ENCODE measurements at places on chromosomes 3 and 15.

DNA sequence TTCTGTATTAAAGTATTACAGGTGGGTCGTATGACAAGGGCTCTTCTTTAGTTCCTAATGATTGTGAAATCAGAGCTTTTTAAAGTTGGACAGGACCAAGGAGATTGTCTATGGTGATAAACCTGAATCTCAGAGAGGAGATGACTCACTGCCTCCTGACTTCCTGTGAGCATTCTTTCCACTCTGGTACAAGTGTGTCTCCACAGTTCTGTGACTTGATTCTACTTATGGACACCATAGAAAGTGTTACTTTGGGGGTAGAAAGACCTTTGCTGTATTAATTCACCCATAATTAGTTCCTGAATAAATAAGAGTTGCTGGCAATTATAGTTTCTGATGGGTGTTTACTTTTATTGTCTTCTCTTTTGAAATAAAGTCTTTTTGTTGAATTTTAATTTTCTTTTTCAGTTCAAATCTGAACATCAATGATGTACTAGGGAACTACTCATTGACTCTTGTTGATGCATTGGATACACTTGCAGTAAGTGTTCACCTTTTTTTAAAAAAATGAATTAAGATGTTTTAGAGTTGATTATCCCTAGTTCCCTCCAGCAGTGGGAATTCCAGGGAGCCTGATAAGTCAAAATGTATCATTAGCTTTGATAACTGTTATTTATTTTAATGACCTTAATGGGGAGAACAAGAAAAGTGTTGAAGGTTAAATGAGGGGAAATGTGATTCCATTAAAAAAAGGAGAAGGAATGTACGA lies 7.4 kb downstream of the EDEM1 start:
- DNase-seq, result no peak

DNA sequence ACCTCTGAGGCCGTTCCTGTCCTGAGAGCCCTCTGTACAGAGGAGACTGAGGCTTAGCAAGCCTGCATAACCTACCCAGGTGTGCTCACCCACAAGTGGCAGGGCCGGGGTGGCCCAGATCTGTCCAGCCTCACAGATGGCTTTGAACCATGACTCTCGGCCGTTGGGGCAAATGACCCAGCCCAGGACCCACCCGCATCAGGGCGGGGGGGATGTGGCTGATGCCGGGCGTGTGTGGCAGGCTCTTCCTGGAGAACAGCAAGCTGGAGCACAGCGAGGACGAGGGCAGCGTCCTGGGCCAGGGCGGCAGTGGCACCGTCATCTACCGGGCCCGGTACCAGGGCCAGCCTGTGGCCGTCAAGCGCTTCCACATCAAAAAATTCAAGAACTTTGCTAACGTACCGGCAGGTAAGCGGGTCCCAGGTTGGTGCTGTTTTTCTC lies 133.5 kb downstream of the LRRK1 start:
- no peak for DNase-seq

- DNase-seq, result no peak
Measured at GRCh38 chr3:71916747-71917369, 131.9 kb upstream of the PROK2 start.

DNA sequence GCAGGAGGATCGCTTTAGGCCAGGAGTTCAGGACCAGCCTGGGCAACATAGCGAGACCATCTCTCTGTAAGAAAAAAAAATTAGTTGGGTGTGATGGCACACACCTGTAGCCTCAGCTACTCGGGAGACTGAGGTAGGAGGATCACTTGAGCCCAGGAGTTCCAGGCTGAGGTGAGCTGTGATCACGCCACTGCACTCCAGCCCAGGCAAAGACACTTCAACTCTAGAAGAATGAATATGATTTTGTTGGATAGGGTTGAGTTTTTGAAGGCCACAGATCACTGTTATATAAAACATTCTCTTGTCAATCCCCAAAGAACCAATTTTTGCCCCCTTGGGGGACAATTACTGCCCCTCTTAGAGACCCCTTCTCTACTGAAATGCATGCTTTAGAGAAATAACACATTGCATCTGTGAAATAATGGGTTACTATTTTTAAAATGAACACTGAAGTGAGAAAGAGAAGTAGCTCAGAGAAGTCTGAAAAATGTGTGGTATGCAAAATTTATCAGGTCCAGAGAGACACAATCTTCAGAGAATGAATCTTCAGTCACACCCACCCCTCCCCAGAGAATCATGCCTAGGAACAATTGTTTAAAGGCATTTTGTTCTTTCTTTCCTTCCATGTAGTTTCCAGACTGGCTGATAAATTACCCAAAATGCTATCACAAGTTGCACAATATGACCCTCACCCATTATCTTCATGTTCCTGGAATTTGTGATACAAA lies 42.7 kb downstream of the METTL6 start:
- no peak for DNase-seq

- no peak for DNase-seq
Measured at GRCh38 chr3:16364323-16364722, 99.3 kb downstream of the OXNAD1 start.

GRCh38 chr3:170024581-170024980 lies 13.2 kb upstream of the GPR160 start:
- no peak for DNase-seq

DNA sequence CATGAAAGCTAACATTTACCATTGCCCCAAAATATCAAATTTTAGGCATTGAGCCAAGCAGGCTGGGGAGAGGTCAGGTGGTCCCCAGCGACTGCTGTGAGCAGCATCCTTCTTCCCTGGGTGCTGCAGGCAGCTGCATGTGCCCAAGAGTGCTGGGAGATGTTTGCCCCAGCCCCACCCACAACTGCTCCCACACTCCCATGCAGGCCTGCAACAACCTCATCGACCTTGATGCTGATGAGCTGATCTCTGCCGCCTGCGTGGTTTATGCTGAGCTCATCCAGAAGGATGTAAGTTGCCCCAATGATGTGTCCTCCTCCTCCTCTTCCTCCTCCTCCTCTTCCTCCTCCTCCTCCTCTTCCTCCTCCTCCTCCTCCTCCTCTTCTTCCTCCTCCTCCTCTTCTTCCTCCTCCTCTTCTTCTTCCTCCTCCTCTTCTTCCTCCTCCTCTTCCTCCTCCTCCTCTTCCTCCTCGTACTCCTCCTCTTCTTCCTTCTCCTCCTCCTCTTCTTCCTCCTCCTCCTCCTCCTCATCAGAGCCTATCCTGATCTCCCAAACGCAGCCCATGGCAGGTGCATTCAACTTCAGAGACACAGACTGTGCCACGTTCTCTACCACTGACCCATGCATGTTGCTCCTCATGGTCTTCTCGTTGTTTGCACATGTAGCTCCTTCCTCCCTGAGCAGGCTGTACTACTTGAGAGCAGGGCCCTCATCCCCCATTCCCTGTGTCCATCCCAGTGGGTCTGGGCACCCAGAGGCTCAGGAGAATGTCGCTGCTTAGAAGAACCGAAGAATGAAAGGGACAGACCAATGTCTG lies 15.1 kb downstream of the TBC1D21 start:
- no peak for DNase-seq

GRCh38 chr3:16658004-16658924 lies 53.0 kb upstream of the DAZL start:
- DNase-seq, result no peak

- DNase-seq, result no peak
Measured at GRCh38 chr3:82745544-82745943, 984.1 kb upstream of the GBE1 start.

DNA sequence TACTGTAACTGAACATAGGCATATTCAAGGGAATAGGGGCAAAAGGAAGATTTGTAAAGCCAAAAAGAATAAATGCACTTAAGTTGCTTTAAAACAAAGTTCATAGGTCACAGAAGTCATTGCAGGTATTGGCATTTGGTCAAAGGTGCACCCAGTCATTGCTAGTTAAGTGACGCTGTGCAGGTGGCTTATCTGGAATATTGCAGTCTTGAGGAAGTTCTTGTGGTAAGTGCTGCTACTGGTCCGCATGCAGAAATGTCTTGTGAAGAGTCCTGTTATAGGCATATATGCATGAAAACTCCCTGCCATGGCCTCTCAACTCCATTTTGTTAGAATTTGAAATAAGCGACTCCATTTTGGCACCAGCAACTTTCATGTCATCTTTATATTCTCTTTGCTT lies 293.1 kb downstream of the GBE1 start:
- DNase-seq, result no peak

GRCh38 chr3:122183521-122183892 lies at the start of gene CASR:
Gene CASR, plus strand, starts transcription at chr3:122183668. Its CDS starts 70,522 bp downstream, at chr3:122254190.
- DNase-seq, result no peak

- DNase-seq, result no peak
Measured at GRCh38 chr3:194277104-194277785, 73.9 kb downstream of the CPN2 start.

DNA sequence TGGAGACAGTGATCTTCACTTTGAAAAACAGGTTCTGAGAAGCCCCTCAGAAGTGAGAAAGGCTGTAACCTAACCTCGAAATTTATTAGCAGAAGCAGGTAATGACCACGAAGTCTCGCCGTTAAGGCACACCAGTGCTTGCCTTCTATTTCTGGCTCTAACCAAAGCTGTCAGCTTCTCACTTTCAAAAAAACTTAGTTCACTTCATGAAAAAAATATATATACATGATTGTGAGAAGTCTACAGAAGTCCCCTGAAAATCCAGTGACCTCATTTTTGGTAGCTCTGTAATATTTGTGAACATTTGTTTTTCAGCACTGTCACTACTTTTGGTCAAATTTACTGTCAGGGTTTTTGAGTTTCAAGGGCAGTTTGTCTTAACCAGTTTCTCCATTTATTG lies 19.1 kb upstream of the AKAP13 start:
- DNase-seq, result no peak

GRCh38 chr15:20346082-20346805 lies 195.4 kb downstream of the GOLGA6L6 start:
- no peak for DNase-seq

- DNase-seq, result no peak
Measured at GRCh38 chr3:124935264-124935663, 713 bp upstream of the MUC13 start.

DNA sequence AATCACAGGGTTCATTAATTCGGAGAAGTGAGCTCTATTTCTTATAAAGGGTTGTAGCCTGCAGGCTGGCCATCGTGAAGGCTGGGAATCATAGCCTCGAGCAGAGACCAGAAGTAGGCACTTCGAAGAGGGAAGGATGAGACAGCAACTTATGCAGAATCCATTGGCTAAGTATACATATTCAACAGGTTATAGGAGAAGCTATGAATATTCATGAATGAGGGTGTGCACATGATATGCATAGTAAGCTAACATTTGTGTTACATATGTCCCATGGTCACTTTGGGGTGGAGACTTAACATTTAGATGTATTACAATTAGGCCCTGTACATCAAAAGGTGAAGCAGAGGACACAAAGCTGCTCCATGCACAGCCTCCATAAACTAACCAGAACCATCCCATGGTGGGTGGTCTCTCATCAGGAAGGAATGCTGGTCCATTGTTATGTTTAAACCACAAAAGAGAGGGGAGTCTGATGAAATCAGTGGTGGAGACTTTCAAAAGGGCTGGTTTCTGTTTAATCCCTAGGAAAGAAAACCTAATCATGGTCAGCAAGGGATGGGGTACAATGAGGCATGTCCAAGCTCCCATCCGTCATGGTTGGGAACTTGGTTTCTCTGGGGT lies 80.8 kb upstream of the FHIT start:
- no peak for DNase-seq
